Hippocampal formation (tissue), 2 donors: ENCODE measurements at places on chromosomes 2 and 18.

DNA sequence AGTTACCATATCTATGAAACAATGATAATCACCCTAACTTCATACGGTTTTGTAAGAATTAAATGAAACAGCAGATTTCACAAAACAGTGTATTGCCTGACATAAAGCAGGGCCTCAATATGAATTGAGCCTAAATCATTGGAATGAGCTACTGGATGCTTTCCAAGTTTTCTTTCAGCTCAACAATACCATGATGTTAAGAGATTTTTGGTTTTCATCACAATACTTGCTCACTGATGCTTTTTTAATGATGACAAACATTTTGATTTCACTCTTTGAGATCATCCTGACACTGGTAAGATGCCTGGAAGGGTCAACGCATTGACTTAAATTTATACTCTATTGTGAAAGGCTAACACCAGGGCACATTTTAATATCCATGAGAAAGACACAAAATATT is 377.5 kb downstream of the ZNF521 start:
- no peak for DNase-seq

DNA sequence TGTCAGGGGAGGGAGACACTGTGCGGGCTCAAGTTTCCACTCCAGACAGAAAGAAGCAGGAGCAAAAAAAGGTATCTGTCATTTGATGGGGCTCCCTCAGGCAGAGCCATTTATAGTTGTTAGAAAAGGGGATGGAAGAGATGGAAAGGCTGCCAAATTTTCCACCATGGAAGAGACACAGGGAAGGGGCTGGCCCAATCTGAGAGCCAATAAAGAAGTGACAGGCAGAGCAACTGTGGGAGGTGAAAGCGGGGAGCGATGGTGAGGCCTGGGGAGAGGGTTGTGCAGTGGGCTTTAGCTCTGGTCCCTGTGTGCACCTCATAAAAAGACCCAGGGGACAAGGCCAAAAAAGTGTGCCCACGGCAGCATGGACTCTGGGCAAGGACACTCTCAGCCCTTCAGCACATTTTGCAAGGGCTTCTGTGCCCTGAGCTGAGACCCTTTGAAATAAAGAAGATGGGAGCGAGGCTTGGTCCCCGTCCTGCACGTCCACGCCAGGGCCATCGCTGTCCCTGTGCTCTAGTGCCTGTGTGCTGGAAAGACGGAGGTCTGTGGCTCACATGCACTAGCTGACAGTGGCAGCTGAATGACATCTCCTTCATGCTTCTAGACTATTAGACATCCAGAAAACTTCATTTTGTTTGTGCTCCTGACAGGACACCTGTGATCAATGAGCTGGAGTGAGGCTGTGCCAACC is 456.7 kb upstream of the HS6ST1 start:
- no peak for DNase-seq

DNA sequence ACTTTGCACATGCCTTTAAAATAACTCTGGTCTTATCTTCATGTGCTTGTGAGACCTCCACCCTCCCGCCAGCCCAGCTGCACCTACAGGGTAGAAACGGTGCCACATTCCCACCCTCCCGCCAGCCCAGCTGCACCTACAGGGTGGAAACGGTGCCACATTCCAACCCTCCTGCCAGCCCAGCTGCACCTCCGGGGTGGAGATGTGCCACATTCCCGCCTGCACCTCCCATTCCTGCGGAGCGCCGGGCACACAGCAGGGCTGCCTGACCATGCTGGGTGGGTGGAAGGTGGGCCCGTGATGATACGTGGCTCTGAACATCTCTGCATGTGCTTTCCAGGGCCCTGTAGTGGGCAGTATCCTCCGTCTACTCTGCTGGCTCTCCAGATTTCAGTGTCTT is 243.7 kb upstream of the PXDN start:
- DNase-seq = no peak

- DNase-seq = no peak
These were observed 313.0 kb downstream of the CDH2 start for GRCh38 chr18:27863780-27864430.

DNA sequence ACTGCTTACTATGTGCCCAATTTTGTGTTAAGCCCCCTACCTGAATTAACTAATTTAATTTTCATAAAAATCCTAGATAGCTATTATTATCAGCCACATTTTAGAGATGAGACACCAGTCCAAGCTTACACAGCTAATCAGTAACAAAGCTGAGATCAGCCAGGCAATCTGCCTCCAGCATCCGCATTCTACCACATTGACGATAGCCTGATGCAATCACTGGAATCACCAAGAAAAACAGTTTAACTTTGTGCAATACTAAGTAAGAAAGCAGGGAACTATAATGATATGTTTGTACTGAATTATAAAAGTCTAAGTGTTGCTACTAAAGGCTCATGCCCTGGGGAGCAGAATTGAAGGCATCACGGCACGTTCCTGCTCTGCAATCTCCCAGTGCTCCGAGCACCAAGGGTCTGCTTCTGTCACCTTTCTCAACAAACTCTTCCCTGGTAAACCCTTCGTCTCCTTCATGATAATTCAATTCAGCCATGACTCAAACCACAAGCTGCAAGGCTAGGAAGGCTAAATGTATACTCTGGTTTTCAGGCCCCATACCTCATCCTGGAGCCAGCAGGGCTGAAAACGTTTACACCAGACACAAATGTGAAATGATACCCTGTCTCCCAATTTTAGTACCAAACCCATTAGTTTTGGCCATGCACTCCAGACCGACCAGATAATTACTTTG is 19.4 kb downstream of the KANSL3 start:
- no peak for DNase-seq

- no peak for DNase-seq
These were observed 600 bp upstream of the MAPRE2 start for GRCh38 chr18:35040638-35040987.

- DNase-seq = no peak
These were observed 1.5 kb downstream of the RNF152 start for GRCh38 chr18:61891271-61891670.

GRCh38 chr2:153834662-153835061 is 37.1 kb upstream of the GALNT13 start:
- DNase-seq = no peak

DNA sequence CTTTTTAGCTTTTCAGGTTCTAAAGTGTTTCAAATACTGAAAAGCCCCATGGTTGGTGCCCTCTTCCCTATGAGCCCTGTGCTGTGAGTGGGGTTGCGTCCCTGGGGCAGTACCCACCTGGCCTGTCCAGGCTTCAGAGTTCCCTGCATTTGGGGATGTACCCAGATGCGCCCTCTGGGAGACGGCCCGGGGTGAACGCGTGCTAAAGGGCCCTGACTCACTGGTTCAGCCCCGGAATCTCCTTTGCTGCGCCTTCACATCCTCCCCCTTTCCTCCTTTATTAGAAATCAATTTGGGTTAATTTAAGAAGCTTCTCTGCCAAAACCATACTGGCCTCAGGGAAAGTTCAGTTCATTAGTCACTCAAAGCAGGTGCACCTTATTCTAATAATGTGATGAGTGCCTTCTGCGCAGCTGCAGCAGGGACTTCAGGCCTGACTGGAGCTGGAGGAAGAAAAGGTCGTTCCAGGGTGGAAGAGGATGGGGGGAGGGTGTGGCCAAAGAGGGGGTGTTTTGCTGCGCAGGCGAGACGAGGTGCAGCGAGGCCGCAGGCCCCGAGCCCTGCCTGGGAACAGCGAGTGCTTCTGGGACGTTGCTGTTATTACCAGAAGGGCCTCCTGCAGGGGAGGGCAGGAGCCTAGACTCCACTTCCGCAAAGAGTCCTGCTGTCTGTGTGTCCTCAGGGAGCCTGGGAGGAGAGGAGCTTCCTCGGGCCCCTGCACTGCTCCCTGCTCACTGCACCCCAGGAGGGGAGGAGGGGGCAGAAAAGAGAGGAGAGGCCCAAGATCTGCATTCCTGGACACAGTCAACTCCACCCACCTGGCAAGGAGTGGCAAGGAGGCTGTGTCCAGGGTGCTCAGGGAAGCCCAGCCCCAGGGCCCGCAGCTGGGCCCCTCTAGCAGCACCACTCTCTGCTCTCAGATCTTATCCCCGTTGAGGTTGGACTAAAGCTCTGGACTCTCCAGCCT is 223.2 kb upstream of the PXDN start:
- DNase-seq = no peak

DNA sequence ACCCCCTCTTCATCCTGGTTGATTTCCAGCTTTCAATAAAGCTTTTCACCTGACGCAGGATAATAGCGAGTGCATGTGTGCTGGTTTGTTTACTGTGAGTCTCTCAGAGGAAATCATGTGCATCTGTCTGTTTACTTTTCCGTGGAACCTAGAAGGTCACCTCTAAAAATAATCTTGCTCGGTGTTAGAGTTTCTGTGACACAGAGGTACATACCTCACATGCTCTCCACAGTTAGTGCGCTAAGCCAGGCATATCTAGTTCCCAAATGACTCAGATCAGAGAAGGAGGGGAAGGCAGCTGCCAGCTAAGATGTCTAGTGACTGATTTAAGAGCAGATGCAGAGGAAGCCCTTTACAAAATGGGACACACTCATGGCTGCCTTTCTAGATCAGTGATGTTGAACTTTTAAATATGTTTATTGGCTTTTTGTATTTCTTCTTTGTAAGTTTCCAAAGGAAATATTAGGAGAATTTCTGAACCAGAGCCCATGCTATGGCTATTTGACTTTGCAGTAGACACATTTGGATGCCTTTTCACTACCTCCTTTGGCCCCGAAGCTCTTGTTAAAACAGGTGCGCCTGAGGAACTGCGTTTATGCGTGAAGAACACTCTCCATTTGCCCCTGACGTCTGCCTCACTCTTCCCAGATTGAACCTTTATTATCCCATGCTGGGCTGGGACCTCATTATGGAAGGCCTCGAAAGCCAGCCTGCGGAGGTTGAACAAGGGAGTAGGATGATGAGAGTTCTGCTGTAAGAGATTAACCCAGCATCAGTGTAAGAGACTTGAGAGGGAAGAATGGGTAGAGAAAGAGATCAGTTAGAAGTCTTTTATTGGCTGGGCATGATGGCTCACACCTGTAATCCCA is 145.6 kb downstream of the FAM161A start:
- DNase-seq = no peak

- peak; percentile 60 for DNase-seq
These were observed 617 bp downstream of the SRBD1 start for GRCh38 chr2:45610281-45611019.

DNA sequence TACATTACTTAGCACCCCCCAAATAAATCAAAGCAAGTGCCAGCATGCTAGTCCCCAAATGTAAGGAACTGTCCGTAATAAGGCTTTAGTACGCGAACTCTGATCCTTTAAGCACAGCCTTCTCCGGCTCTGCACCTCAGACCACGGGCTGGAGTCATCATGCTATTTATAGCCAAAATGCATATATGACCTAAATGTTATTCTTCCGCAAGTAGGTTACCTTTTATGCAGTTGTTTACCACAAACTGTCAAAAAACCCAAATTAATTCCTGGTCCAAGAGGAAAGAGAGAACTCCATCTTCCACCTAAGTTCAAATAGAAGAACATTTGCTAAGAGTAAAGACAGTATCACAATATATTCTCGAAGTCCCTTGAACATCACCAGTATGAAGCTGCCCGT is 42.7 kb downstream of the ZNF516 start:
- DNase-seq = no peak

DNA sequence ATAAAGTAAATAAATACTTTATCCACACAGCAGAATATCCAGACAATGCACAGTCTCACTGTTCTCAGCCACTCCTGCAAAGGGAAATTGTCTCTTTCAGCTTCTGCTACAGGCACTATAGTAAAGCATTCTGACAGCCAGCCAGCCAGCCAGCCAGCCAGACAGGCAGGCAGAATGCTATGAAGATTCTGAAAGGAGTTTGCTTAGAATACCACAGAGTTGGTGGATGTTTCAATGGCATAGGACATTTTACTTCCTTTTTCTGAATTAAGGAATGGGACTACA is 116.1 kb upstream of the CYP26B1 start:
- peak; percentile 4 for DNase-seq
